ENCODE measurements at places on chromosomes 5 and 9. TPM values are rescaled to one million over a fixed set of nuclear protein-coding genes. Genes with fewer than 3 reads are reported as not detected.

DNA sequence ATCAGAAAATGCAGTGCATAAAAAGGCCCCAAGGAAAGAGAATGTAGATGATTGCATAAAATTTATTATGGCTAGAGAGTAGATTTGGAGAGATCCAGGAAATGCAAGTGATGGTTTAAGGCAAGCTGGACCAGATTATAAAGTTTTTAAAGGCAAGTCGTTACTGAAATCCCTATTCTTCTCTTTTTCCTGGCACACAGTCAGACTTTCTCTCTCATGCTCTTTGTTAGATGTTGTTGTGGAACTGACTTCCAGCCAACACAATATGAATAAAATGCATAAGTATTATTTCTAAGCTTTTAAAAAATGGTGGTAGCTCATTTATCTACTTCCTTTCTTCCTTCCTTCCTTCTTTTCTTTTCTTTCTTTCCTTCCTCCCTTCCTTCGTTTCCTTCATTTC lies 1085.4 kb upstream of the CDH6 start:
- DNase-seq, result no peak

- peak; percentile 19 for DNase-seq
These were observed 80.1 kb downstream of the ANKRD31 start for GRCh38 chr5:75156585-75156984.

DNA sequence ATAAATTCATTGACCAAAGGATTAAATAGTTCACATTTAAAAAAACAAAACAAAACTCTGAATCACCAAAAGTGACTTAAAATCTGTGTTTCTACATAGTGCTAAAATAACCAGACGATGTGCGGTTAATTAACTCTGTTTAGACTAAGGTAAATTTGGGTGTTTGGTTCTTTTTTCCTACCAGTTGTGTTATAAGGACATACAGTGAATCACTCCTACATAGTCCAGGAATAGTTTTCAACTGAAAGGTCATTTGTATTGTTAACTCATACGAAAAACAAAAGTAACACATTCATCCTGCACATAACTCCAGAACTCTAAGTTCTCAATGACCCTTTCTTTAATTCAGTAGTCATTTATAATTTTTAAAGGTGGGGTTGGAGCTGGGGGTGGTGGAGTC lies 203.7 kb downstream of the GLIS3 start:
- no peak for DNase-seq

The OTP gene
- not detected for total RNA-seq

The ANKRD33B gene
- 14.9 TPM for total RNA-seq

GRCh38 chr5:155794795-155795194 lies 532.2 kb upstream of the SGCD start:
- no peak for DNase-seq

DNA sequence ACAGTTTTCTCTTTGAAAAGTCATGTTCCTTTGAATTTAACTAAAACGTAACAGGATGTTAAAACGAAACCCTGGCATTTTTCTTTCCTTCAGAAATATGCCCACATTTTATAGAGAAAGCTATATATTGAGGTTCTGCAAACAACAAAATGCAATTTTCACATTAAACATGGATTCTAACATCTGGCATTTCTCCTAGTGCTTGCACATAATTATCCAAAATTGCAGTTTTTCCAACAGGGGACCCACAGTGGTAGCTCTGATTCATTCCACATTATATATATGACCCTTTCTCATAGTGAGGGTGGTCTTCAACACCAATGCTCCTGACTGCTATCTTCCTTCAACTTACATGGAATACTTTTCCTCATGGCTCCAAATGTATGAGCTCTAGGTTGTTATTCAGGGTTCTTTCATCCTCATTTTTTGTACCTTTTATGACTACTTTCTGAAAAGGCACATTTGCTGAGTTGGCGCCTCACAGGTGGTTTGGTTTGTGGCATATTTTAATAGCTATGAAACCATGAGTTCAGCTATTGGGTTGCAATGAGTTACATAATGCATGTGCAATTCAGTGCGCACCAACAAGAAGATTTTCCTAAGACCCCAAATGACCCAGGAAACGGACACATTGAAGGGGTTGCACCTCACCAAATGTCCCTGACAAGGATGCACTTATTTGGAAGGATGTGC lies 551.7 kb downstream of the RAB3C start:
- no peak for DNase-seq

- no peak for DNase-seq
These were observed 1137.8 kb downstream of the CDH18 start for GRCh38 chr5:18850216-18850615.

The SEMA5A gene
- 4.4 TPM for total RNA-seq

DNA sequence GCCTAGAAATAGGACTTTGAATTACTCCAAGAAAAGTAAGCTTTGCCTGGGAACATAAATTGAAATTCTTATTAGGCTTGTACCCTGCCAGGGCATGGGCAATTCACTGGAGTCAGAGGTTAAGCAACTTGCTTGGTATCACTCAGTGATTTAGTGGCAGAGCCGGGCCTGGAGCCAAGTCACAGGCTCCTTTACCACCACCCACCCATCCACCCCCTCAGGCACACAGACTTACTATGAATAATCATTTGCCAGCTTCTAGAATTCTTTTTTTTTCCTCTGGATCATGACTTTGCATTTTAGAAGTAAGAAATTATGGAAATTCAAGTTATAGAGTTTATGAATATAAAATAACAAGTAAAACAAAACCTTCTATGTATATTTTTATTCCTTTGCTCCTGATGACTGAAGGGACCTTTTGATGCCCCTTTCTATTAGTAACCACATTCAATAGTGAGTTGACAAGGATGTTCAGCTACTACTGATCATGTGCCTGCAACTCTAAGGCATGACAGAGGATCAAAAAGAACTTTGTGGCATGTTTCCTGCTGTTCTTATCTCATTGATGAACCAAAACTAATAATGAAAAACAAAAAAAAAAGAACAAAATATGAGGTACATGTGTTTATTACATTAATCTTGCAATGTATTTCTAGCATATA lies 614.7 kb downstream of the TLR4 start:
- peak; percentile 15 for DNase-seq

DNA sequence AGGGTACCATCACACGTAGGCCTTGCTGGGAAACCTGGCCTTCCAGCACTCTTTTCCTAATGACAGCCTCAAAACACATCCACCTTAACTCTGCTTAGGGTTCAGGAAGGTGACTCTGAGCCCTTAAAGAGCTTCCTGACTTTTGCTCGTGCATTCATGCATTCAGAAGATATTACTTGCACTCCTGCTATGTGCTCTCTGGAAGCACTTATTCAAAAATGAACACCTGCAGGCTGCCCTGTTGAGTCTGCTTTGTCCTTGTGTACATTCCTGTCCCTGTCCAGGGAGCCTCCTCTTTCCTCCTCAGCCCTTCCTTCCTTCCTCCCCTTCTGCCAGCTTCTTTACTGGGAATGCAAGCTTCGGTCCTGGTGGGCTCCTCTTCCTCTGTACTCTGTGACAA lies 61.5 kb downstream of the SPRY4 start:
- DNase-seq, result no peak

DNA sequence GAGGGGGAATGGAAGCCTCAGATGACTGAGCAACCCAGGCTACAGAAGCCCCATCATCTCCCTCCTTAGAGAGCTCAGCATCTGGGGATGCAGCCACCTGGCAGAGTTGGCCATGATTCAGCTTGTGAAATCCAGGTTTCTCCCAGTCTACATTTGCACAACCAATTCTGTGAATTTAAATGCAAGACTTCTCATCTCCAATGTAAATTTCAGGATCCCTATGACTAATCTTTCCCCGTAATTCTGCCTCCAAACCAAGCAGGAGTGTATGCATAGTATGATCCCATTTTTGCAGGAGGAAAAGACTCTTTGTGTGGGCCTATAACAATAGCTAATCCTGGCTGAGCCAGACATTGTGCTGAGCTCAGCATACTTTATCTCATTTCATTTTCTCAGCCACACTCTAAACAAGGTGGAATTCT lies 59.6 kb upstream of the IL17B start:
- DNase-seq, result peak; percentile 91

The FBXL17 gene
- 8.8 TPM for total RNA-seq

The LCN1 gene
- total RNA-seq, result not detected

The TUBB4B gene
- 599 TPM for total RNA-seq

DNA sequence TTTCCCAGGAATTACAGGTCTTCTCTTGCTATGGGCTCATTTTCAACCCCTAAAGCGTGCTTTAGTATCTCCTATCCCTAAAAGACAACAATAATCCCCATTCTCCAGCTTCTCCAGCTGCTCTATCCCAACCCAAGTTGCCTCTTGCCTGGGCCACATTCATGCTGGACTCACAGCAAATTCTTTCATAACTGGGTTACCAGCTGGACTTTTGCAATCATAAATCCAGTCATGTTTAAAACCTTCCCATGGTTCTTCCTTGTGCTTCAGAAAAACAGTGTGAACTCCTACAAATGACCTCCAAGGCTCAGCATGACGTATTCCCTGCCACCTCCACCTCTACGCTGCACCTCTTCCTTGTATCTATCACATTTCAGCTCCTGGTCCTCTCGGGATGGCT lies 346.9 kb downstream of the GADD45G start:
- no peak for DNase-seq

DNA sequence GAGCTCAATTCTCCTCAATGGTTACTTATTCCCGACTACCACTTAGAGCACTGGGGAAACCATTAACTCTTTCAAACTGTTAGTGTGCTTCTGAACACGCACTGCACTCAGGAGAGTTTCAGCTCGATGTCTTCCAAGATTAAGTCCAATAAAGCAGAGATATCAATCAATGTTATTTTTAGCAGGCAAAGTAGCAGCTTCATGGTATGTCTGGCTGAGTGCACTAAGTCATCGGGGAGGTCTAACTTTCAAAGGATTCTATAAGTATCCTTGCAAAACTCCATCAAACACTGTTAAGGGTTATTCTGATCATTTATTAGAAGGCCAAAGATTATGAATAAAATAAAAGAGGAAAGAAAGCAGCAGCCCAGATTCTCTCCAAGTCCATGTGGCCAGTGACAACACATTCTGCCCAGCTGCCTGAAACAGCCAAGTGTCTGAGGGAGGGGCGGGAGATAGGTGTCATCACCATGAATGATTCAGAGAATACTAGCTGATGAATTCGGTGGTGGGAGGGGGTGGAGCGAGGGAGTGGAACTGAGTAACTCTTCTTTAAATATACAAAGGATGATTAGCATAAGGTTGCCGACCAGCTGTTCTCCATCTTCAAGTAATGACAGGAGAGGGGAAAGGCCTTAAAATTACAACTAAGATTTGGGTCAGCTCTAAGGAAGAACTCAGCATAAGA lies 21.3 kb downstream of the NREP start:
- DNase-seq, result peak; percentile 83

Data from PC-3 (cell line).